ENCODE measurements at places on chromosomes 1 and 21. TPM values are rescaled to one million over a fixed set of nuclear protein-coding genes. Genes with fewer than 3 reads are reported as not detected.
A peak's percentile ranks its signal among the peaks of the same experiment; 100 is the strongest.

DNA sequence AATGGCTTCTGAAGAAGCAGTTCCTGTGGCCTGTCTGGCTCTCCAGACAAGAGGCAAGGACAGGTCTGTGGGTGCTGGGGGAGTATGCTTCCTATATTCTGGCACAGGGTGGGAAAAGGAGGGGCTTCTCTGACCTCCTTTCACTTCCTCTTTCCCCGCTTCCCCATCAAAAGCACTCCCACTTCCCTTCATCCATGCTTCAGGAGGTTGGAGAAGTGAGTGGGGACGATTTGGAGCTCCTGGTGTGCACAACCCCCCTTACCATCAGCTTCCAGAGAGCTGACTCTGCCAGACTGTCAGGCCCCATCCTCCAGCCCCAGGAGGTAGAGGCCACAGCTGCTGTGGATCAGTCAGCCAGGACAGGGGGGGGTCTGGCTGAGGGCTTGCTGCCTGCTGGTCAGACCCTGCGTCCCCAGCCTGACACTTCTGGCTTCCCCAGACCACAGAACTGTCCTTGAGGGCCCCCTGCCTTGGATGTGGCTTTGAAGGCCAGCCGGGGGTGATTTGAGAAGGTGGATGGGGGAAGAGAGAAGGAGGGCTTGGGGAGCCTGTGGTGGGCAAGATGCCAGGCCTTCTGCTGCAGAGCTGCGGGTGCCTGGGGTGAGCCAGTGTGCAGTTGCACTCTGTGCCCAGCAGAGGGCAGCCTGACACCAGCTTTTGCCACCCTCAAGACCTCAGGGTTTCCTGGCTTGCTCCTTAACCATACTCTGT is 21.5 kb upstream of the TMEM222 start:
- DNase-seq = peak; percentile 94

The IGSF21 gene
- total RNA-seq = not detected

- no peak for DNase-seq
Measured at GRCh38 chr1:12435639-12436344, 182.2 kb downstream of the DHRS3 start.

- no peak for DNase-seq
Measured at GRCh38 chr1:111649227-111649626, 29.6 kb downstream of the RAP1A start.

DNA sequence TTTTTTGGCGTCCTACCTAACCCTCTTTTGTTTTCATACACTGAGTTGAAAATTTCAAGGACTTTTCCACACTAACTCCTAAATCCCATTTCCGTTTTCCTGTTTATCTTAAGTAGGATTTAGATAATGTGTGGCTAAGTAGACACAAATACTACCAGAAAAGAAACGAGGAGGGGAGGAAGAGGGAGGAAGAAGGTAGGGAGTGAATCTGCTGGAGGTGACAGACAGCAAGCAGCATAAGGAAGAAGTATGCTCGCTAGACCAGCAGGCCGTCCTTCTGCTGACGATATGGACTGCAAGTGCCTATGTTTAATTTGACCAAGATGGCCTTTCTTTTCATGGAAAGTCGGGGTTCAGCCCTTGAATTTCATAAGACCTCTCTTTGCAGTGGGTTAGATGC is 256.9 kb upstream of the RAB4A start:
- no peak for DNase-seq

- no peak for DNase-seq
Measured at GRCh38 chr1:19398309-19398760, 86.2 kb downstream of the SLC66A1 start.

DNA sequence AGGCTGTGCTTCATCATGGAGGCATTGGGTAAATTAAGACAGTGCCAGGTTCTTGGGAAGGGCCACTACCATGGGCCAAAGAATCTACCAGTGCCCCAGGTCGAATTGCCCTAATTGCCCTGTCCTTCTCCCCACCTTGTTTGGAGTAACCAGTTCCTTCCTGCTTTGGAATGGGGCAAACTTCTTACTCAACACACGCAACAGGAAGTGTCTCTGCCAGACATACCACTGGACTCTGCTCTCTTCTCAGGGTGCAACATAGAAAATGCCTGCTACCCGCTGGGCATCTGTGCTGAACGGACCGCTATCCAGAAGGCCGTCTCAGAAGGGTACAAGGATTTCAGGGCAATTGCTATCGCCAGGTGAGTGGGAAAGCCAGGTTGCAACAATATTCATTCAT is 15.8 kb downstream of the CDA start:
- no peak for DNase-seq

DNA sequence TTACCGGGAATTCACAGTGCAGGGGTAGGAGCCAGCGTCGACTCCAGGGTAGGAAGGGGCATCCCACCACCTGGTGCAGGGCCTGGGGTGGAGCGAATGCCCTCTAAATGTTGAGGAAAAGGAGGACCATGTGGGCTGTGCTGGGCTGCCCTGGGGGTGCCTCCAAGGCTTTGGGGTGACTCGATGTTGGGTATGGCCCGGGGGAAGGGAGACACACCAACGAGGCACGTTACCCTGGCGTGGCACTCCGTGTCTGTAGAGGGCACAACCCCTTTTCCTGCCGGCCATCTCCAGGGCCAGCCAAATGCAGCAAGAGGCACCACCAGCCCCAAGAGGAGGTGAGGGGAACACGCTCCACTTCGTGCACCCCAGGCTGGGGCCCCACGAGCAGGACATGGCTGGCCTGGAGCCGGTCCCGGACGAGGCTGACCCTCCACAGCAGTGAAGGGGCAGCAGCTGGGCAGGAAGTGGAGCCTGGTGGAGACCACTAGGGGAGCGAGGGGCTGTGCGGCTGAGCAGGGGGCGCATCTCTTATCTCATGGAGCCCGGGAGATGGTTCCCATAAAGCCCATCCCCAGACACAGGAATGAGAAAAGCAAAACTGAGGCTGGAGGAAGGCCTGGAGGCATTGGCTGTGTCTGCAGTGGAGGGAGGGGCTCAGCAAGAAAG is 11.2 kb downstream of the ACTRT2 start:
- DNase-seq = no peak

DNA sequence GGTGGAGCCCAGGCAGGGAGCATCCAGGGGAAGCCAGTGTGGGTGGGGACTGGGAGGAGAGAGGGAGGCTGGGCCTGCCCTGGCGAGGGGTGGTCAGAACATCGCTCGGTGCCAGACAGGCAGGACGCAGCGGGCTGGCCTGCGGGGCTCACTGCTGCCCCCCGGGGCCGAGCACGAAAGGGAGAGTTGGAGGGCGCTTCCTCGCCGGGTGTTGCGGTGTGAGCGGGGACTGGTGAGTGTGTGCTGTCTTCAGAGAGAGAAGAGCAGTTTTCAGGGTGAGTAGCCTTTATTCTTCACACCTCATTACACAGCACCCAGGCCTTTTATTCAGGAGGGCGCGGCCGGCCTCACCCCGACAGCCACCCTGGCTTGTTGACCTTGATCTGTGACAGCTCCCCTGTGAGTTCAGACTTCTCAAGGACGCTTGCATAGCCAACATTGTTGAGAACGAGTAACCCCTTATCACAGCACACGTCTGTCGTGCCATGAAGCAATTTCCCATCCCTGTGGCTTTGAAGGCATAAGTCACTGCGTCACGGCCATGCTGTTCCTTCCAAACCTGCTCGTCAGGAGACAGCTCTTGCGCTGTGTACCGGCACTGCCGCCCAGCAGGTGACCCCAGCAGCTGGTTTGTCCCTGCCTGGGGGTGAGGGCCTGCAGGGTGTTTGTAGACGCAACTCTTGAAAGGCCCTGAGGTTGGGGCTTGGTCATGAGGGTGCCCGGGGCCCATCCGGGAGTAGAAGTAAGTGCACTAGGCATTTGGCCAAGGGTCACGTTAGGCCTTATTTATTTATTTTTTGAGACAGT is 54.6 kb downstream of the PRKCZ start:
- no peak for DNase-seq

DNA sequence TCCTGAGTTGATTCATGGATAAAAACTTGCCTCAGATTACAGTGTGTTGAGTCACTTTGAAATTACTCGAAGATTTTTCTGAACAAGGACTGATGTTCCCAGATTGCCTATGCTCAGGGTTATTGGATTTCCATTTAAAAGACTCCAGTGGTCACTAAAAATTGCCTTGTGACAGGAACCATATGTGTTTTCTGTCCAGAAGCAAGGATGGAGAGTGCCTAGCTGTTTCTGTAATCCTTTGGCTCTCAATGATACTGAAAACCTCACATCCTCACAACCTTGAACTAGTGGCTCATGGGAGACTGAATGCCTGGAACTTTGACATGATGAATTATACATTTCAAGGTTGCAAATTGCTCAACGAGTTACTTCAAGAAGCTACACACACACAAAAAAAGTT is 1271.8 kb downstream of the BRINP3 start:
- DNase-seq = no peak

- DNase-seq = no peak
Measured at GRCh38 chr1:18890706-18891425, 11.5 kb downstream of the ALDH4A1 start.

DNA sequence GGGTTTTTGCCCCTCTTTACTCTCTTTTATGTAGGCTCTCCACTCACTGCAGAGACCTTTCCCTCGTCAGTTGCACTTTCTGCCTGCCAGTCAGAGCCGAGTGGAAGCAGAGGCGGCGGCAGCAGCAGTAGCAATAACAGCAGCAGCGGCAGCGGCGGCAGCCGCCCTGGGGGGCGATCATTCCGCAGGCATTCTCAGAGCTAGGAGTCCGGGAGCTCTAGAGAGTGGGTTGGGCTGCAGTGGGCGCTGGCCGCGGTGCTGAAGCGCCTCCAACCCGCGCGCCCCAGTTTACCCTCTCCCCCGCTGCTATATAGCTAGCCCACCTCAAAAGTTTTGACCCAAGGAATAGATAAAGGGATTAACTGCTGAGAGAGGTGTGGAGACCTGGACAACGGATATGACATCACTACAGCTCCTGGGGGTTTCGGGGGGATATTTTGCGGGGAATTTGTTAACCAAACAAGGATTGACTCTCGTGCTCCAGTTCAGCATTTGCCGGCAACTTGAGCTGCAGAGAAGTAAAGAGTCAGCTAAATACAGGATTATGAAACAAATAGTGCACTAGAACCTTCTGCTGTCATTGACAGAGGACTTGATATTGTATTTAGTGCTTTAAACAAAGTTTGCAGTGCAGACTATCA is at the start of gene OLFM3:
Gene OLFM3, minus strand, starts transcription at position 102 of the 641 bp plus-strand sequence.
- DNase-seq = no peak

The DENND2C gene
- total RNA-seq = 1.6 TPM

The HES5 gene
- total RNA-seq = not detected

The CEP104 gene
- total RNA-seq = 60.2 TPM

The DTL gene
- total RNA-seq = 3.3 TPM

DNA sequence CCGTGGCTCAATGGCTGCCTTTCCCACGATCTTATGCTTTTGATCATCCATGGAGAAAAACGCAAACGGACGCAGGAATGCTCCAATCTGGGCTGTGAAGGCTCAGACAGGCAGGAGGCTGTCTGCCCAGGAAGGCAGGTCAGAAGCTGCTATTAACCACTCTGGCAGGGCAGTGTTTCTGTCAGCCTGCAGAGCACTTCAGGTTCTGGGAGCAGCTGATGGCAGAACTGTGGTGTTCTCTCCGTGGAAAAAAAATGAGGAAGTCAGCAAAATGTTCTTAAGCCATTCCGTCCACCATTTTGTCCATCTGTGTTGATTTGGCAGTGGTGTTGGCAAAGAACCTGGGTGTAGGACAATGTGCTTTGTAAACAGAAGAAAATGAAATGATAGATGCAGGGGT is 91.7 kb downstream of the SIM2 start:
- no peak for DNase-seq

DNA sequence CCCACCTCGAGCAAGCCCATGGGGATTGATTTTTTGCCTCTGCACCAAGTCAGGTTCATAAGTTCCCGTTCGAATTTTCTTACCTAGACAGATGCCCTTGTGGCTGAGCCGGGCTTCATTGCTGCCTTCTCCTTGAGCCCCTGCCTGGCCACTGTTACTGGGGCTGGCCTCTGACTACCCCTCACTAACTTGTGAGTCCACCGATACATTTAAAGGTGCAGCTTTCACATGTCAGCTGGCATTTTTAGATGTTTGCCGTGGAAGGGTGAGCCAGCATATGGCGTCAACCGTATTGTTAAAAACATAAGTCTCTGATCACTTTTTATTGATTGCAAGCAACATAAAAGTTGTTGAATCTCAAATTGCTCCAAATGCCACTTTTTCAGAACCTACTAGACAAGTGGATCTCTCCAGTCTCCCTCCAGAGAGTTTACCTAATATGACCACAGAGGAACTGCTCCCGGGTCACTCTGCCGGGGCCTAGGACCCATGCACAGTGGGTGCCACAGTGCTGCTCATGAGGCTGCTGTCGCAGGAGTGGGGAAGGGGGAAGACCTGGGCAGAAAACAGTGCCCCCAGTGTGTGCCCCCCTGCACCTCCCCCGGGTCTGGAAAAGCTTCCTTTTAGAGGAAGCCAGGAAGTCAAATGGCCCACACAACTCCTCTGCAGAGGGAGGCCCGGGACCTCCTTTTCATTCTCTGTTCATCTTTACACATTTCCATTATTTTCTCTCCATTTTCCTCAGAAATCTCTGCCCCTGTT is 18.8 kb downstream of the MX1 start:
- DNase-seq = no peak

GRCh38 chr1:2427976-2428375 is 15.6 kb upstream of the PEX10 start:
- DNase-seq = no peak

DNA sequence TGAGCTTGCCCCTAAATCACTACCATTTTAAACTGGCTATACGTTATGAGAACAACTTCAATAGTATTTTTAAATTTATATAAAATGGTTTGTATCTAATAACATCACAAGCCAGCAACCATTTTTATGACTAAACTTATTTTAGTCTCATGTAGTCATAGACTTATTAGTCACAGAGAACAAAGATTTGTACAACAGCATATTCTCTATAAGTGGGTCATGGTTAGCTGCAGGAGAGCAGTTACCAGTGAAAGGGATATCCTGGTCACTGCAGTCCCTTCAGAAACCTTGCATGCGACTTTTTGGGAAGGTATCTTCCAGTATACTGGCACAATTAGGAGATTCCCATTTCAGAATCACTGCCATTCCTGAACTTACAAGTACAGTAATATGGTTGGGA is 90.0 kb downstream of the HFM1 start:
- DNase-seq = no peak

GRCh38 chr1:81681601-81682266 is 119.0 kb upstream of the ADGRL2 start:
- no peak for DNase-seq

- no peak for DNase-seq
Measured at GRCh38 chr1:224528900-224529299, 87.2 kb upstream of the CNIH3 start.

The ZNF648 gene
- total RNA-seq = not detected

All from natural killer cell (primary cell).